ENCODE measurements at places on chromosomes 6 and 20. TPM values are rescaled to one million over a fixed set of nuclear protein-coding genes. Genes with fewer than 3 reads are reported as not detected.

Gene SLC35F1
- total RNA-seq: not detected

Gene LY6G5C
- 2.0 TPM for total RNA-seq

Gene WFDC9
- not detected for total RNA-seq

Gene RBCK1
- total RNA-seq: 78.0 TPM

Gene VPS52
- total RNA-seq: 40.0 TPM

Gene FIG4
- total RNA-seq: 14.8 TPM

Gene SLC22A2
- not detected for total RNA-seq

Gene LGSN
- total RNA-seq: not detected

Gene FBXO5
- 24.9 TPM for total RNA-seq

Gene NANP
- total RNA-seq: 7.1 TPM

Gene PXMP4
- total RNA-seq: 9.4 TPM

Gene BTBD3
- total RNA-seq: 22.6 TPM

Gene EYA2
- total RNA-seq: 0.51 TPM

Gene SRMS
- not detected for total RNA-seq

Data from HFFc6 (cell line).